ENCODE measurements at places on chromosomes 5 and 9. TPM values are rescaled to one million over a fixed set of nuclear protein-coding genes. Genes with fewer than 3 reads are reported as not detected.

DNA sequence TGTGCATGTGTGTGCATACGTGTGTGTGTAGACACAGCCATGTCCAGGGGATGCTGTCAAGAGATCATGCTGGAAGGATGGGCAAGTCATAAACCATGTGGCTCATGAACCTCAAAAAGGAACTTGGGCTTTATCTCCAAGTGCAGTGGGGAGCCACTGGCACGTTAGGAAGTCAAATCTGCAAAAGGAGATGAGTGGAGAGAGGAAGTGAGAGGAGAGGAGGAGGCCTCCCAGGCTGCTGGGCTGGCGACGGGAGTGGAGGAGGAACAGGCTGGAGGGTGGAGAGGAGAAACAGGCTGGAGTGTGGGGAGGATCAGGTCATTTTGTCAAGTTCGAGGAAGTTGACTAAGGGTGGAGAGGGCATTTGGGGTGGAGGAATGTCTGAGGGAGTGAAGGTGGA, 29.2 kb upstream of the TIFAB start:
- no peak for DNase-seq

DNA sequence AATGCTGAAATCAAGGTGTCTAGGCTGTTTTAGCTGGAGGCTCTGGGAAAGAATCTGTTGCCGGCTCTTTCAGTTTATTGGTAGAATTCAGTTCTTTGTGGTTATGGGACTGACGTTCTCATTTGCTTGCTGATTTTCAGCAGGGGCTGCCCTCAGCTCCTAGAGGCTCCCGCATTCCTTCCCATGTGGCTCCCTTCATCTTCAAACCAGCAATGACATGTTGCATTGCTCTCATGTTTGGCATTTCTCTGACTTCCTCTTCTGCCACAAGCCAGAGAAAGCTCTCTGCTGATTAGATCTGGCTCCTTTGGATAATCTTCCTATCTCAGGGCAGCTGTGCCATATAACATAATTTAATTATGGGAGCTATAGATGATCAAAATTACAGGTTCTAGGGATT, 360.3 kb downstream of the LRRC70 start:
- DNase-seq, result no peak

DNA sequence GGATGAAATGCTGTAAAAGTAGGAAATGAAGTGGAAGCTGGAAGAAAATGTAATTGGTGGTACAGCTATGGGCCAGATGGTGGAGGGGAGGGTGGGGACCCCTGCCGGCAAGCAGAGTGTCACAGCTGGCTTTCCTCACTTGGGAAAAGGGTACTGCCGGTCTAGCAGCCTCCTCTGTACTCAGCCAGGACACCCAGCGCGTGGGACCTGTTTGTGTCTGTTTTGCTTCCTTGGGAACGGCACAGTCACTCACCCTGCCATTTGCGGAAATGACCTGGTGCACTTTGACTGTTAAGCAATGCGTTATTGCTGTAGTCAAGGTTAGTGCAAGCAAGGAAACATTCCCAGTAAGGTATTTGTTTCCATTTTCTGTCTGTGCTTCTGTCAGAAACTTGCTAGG, 10.1 kb downstream of the TMEM252 start:
- DNase-seq, result peak; percentile 19

DNA sequence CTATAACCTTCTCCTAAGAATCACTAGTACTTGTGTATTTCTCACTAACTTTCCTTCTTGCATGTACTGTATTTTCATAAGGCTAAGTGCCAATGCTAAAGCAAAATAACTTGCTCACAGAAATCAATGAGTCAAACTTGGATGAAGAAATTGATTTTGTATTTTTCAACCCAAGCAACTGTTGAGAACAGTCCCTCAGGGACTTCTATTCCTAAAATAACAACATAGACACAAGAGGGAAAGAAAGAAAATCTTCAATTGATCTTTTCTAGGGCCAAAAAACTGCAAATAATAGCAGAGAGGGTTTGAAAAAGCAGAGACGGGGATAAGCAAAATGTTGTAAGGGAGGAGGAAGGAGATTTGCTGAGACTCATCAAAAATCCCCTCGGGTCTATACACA, 69.8 kb downstream of the HABP4 start:
- DNase-seq, result no peak

GRCh38 chr5:16983022-16983639, 47.0 kb upstream of the MYO10 start:
- DNase-seq, result no peak

DNA sequence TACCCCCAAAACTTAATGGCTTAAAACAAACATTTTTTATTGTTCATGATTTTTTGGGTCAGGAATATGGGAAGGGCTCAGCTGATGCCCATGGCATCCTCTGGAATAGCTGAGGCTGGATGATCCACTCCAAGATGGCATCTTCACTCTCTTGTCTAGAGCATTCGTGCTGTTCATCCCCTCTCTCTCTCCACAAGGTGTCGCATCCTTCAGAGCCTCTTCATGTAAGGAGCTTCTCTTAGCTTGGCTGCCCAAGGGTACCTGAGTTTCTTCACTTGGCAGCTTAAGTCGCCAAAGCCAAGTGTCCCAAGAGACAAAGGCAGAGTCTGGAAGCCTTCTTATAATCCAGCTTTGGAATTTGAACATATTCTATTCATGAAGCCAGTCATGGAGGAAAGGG, 294.7 kb downstream of the CHSY3 start:
- no peak for DNase-seq

DNA sequence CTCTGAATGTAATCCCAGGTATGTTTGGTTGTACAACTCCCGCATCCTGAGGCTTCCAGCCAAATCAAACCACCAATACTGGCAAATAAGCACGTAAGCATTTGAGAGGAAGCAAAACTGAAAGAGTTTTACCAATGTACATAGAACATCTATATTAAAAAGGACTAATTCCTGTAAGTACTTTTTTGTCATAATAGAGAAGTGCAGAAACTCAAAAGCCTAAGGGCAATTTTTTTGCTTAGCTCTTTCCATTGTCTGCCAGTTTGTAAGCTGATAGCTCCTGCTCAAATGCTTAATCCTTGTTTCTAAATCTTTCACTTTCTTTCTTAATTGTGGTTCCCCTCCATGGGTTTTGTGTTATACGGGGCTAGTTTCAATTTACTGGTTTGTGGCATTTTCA, 1151.8 kb downstream of the CDH12 start:
- no peak for DNase-seq

GRCh38 chr5:124961521-124961920, 215.1 kb upstream of the ZNF608 start:
- DNase-seq, result no peak

GRCh38 chr9:135879619-135880018, 27.7 kb downstream of the CAMSAP1 start:
- no peak for DNase-seq

GRCh38 chr5:138148811-138149210, 9.6 kb upstream of the NME5 start:
- DNase-seq, result peak; percentile 65

DNA sequence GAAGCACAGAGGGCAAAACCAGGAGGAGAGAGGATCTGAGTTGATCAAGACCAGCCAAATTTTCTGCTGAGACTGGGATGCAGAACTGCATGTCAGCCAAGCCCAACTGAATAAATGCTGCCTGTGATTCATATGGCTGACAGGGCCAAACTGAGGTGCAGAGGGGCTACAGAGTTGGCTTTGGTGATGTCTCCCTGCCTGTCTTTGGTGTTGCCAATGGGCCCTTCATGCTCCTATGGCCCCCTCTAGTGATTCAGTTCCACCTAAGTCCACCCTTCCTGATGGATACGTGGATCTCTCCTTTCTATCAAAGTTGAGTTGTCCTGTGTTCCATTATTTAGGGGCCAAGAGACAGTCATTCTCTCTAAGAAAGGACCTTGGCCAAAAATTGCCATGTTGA, 163.6 kb upstream of the TLE4 start:
- DNase-seq, result peak; percentile 8

Gene WNT8A
- total RNA-seq, result not detected

Gene TLX3
- not detected for total RNA-seq

DNA sequence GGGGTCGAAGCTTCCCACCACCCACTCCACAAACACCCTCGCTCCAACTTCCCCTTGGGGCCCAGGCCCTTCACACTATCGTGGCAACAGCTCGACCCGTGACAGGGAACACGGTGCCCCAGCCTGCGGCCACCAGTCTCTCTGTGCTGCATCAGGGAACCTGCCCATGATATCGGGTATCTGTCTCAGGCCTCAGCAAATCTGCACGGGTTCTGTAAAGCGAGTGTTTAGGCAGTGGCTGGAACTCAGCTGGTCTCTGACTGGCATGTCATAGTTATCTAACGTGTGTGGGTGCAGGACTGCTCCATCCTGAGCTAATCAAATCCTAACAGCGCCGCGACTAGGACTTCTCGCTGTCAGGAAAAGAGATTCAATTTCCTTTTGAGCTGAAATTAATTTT, 42.9 kb downstream of the DBH start:
- no peak for DNase-seq

DNA sequence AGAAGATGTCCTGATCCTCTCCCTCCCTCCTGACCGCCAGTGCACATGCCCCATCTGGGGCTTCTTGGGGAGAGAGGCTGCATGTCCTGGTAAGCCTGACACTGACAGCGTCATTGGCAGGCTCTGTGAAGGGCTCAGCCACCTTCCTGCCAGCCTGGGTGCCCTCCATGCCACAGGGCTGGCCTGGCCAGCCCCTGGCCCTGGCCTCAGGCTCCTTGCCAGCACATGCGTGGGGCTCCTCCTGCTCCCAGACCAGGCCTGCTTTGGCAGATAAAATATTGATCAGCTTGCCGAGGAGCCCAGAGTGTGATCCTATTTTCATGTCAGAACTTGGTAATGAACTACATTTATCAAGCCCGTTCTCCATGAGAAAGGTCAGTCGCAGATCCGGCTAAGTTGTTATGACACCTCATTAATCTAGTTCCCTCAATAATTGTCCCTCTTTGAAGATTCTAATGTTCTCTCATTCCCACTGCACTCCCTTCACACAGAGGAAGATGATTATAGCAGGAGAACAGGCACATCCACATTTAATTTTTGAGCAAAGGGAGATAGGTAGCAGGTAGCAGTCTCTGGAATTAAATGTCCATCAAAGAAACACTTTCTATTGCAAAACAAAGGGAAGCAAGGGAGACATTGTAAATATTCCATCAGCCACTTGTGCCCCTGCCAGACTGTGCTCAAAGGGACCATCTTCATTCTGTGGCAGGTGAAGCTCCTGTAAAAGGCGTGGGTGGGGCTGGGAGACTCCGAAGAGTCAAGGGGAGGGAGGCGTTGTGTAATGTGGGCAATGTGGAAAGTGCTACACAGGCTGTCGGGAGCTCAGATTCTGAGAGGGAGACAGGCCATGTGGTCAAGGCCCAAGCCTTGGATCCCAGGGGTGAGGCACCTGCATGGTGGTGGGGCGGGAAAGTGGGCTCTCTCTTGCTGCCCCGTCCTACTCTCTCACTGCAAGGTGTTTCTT, 272.0 kb downstream of the HSPA4 start:
- no peak for DNase-seq

DNA sequence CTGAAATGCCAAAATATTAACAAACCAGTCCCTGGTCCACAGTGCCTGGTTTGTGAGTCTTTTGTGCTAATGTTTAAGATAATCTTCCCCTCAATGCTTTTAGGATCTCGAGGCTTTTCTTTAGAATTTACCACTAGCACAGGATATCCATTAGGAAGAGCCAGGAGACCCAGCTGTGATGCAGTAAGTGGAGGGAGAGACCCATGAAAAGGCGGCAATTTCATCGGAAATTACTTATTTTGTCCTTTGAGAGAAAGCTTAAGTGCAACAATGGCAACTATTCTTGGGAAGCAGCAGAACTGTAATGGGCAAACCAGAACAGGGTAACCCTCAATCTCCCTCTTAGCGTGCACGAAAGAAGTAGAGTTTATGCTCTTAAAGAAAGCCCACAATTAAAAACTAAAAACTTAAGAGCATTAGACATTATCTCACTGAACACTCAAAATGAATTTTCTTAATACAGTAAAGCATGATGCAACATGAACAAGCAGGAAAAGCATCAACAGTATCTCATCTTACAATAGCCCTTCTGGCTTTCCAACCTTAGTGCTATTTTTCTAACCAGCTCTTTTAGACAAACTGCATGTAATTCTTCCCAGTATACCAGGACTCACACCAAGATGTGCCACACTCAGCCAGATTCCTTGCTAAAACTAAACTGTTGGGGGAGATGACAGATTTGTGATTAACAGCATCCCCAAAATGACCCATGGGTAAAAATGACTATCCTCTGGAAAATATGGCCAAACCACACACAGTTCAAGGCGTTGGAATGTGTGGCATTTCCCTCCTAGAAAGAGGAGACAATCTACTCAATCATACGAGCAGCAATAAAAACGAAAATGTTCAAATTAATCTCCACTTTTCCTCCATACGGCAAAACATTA, 36.4 kb downstream of the PWWP2A start:
- peak; percentile 81 for DNase-seq

GRCh38 chr9:99433555-99433954, 211.5 kb downstream of the SEC61B start:
- DNase-seq, result peak; percentile 89

DNA sequence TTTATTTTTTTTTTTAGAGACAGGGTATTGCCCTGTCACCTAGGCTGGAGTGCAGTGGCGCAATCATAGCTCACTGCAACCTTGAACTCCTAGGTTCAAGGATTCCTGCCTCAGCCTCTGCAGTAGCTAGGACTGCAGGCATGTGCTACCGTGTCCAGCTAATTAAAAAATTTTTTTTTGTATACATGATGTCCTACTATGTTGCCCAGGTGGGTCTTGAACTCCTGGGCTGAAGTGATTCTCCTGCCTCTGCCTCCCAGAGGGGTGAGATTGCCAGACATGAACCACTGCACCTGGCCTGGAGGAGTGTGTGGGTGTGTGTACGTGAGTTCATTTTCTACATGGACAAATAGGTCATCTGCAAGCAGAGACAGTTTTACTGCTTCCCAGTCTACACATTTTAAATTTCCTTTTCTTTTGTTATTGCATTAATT, 33.8 kb downstream of the JMY start:
- DNase-seq, result no peak

- peak; percentile 16 for DNase-seq
These were observed 1.4 kb upstream of the NHP2 start for GRCh38 chr5:178155065-178155464.

DNA sequence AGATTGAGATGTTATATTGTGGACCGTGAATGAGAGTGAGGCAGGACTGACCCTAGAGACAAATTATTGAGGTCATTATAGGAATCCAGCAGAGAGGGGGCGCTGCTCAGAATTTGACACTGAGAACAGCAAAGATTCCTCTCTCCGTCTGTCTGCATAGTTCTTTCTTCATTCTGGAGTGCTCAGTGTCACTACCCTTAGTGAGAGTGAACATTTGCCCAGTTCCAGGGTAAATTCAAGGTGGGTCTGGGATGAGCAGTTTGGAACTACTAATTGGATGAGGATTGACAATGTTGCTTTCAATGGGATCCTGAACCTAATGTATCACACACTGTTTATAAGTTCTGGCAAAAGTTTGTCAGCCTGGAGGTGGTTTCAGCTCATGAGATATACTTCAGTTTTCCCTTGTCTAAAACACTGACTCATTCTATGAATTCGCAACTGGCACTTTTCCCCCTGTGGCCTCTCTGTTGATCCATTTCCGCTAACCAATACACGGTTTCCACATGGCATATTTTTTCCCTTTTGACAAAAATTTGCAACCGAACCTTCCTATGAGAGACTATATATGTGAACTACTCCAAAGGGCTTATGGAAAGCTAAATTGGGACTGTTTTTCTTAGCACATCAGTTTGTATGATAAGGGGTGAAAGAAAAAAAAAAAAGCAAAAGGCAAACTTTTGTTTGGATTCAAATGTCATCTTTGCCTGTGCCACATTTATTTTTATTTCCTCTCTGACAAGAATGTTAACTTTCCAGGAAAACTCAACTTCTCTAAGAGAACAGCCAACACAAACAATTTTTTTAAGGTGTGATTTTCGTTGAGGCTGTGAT, 1240.7 kb upstream of the WWC1 start:
- no peak for DNase-seq

GRCh38 chr5:168073311-168073710, 218.1 kb upstream of the WWC1 start:
- no peak for DNase-seq

Gene C5orf63
- total RNA-seq, result 0.72 TPM

Data from IMR-90 (cell line).